ENCODE measurements at places on chromosomes 6 and 20.

DNA sequence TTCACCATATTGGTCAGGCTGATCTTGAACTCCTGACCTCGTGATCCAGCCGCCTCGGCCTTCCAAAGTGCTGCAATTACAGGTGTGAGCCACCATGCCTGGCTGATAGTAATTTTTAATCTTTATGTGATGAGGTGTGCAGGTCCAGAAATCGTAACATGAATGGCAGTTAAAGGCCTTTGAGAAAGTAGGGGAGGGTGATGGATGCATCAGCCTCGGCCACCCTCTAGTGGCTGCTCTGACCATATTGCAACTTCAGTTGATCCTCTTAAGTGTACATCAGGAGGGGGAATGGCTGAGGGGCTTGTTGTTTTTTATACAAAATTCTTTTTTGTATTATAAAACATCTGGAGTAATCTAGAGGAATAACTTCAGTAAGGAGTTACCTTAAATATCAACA is 193.0 kb downstream of the ZFAND3 start:
- DNase-seq = no peak

DNA sequence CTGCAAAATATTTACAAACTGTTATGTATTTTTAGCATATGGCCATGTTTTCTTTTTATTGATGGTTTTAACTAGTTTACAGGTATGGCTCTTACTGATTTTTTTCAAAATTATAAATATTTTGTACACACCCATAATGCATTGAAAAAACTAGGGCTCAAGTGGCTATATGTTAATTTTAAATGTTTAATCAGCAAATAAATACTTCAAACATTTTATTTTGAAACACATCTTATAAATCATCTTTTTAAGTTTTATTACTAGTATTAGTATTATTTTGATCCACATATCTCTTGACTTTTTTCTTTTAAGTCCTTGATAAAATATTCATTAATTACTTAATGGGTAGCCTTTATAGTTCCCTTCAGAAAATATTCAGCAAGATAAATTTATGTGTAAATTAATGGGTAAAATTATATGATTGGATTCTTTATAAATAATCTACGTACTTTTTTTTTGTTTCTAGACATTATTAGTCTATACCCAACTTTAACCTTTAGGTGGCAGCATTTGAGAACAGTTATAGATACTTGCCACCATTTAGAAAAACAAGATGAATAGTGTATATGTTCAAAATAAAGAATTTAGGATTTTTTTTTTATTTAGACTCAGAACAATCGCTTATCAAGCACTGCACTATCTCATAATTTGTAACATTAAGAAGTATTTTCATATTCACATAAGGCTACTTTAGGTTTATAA is 241.9 kb downstream of the ADGRB3 start:
- no peak for DNase-seq

- DNase-seq = no peak
Observed at GRCh38 chr6:154230393-154230792, 126.2 kb downstream of the IPCEF1 start.

- DNase-seq = no peak
Observed at GRCh38 chr6:7827142-7827541, 83.4 kb downstream of the TXNDC5 start.

DNA sequence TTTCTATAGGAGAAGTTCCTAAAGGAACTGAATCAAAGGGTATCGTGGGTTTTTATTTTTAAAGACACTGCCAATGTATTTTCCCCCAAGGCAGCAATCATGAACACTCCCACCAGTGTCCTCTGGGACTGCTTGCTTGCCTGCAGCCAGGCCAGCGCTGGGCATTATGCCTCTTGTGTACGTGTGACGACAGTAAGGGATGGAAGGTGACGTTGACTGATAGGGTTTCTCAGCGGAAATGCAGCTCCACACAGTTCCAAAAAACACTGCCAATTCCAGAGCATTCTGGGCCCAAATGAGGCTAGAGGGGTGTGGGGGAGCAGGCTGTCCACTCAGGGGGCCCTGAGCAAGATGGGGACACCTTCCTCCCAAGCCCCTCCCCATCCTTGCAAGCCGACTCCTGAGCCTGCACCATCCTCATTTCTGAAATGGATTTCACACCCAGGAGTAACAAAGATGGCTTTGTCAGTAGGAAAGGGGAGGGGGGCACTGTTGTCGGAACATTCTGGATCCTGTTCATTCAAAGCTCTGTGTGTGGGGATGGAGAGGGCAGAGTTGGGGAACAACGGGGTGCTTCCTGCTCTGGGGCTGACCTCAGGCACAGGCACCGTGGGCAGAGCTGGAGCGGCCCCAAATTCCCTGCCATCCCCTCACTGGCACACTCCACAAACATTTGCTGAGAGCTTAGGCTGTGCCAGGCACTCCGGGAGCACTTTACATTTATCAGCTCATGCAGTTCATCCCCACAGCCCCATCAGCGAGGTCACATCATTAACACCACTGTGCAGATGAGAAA is 20.0 kb downstream of the PREX1 start:
- DNase-seq = no peak

- no peak for DNase-seq
Observed at GRCh38 chr6:83019741-83020140, 45.9 kb downstream of the UBE3D start.

DNA sequence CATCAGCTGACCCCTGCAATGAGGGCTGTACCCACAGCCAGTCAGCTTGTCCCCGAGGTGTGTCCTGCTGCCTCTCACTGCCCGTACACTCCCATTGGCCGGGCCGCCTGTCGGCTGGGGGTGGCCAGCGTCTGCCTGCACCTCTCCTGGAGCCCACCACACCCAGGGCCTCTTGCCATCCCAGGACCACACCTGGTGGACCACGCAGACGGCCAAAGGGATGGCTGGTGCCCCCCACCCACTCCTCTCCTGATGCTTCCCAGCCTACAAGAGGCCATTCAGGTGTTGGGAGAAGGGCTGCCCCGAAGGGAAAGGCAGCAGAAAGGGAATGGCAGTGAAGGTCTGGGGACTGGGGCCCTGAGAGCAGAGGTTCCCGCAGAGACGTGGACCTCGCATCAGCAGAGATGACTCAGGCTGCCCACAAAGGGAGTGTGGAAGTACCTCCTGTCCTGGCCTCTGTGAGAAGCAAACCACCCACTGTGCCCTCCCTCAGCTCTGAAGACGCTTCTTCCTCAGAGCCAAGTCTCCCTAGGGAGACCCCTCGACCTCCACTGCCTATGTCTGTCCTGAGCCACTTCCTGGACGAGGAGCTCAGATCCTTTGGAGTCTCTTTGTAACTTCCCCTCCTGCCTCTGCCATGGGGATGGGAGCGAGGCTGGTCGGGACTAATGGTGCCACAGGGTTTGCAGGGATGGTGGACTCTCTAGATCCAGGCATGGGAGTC is 60.9 kb downstream of the PYGB start:
- no peak for DNase-seq

- DNase-seq = no peak
Observed at GRCh38 chr20:53611449-53611894, 17.8 kb upstream of the ZNF217 start.

GRCh38 chr6:1770435-1770843 is 160.7 kb downstream of the FOXC1 start:
- DNase-seq = no peak

DNA sequence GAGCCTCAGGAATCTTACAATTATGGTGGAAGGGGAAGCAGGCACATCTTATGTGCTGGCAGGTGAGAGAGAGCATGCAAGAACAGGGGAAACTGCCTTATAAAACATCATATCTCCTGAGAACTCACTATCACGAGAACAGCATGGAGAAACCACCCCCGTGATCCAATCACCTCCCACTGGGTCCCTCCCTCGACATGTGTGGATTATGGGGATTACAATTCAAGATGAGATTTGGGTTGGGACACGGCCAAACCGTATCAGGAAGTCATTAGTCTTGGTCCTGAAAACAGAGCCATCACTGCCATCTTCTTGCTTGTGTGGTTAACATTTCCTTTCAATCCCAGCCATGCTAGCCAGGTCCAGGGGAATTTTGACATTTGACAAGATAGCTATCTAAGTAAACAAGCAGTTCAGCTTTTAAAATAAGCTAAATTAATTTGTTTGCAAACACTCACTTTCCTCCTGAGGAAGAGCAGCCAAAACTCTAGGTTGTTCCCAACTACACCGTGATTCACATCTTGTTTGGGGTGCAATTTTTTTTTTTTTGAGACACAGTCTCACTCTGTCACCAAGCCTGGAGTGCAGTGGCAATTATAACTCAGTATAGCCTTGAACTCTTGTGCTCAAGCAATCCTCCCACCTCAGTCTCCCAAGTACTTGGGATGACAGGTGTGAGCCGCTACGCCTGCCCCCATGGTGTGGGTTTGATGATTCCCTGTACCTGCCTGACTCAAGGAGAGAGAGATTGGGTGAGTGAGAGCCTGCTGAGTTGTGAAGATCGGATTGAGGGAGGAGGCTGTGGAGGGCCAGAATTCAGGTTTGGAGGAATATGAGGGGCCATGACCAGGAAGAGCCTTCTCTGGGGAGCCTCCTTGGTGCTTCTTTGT is 13.0 kb upstream of the PPP1R14C start:
- no peak for DNase-seq

- DNase-seq = no peak
Observed at GRCh38 chr6:123972600-123973294, 169.1 kb downstream of the NKAIN2 start.

GRCh38 chr6:18302561-18303439 is 38.5 kb upstream of the DEK start:
- no peak for DNase-seq

DNA sequence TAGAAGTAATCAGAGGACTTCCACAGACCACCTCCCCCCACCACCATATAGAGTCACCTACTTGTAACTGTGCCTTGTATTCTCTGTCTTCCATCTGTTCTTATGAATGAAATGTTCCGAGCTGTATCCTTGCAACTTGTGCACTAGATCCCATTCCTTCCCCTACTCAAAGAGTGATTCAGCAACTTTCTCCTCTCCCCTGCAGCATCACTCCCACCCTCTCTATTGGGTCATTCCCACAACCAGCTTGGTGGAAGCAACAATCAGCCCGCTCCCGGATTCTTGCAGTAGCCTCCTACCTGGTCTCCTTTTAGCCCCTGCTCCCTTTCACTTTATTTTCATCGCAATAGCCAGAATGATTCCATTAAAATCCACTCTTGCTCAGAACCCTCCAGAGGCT is 34.9 kb upstream of the REV3L start:
- DNase-seq = no peak

DNA sequence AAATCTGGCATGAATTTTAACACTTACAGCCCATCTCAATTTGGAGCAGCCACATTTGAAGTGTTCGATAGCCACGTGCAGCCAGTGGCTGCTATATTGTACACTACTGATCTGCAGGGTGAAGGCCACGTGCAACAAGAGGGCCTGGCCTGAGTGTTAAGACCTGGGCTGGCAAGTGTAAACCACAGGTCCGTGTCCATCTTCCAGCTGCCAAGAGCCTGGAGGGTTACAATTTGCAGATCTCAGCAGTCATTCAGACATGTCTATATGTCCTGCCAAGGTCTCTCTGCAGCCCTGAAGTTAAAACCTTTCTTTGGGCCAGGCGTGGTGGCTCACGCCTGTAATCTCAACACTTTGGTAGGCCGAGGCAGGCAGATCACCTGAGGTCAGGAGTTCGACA is 14.1 kb downstream of the SGK2 start:
- DNase-seq = no peak

- DNase-seq = no peak
Observed at GRCh38 chr20:32481311-32482142, 103.6 kb downstream of the NOL4L start.

DNA sequence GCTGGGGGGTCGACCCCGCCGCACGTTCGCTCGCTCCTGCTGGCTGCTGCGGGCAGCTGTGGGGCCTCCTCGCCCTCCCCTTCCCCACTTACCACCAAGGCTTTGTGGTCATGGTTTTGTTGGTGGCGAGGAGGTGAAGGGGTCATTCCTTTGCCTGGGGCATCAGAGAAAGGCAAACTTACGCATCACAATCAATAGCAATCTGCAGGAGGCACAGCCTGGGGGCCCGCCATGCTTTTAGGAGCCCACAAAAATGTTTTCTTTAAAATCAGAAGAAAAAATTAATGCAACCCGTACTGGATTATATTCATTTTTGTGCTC is 137.0 kb downstream of the IMPG1 start:
- no peak for DNase-seq

DNA sequence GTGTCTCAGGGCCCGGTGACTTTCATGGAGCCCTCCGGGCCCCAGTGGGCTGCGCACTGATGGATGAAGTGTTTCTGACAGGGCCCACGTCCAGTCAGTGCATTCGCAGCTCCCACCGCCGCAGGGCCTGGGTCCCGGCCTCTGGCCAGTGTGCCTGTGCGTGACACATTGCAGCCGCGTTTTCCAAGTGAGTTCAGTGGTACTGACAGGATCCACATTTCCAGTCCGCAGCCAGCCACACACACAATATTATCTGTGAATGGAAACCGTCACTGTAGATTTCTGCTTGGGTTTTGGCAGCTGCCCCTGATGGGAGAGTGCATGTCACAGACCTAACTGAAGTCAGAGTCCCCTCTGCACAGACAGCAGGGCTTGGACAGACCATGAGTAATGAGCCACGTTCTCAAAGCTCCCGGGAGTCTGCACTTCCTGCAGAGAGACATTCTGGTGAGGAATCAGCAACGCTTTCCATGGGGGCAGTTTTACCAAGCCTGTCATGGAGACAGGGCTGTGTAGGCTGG is 171.4 kb downstream of the MYLK4 start:
- DNase-seq = no peak

GRCh38 chr6:13357551-13358075 is 29.3 kb upstream of the TBC1D7 start:
- no peak for DNase-seq

DNA sequence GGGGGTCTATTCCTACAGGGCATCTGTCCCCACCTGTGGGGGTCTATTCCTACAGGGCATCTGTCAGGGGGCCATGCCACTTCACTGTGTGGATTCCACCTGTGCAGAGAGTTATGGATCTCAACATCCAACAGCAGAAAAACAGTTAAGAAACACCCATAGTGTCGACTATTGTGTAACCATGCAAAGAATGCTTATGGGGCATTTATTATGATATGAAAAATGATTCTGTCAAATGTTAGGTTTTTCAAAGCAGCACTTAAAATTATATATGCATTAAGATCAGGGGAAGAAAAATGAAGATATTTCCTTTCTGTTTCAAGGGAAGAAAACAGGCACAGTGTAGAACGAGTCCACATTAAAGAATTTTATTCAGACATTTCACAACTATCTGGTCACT is 2.9 kb downstream of the GPR31 start:
- DNase-seq = no peak

DNA sequence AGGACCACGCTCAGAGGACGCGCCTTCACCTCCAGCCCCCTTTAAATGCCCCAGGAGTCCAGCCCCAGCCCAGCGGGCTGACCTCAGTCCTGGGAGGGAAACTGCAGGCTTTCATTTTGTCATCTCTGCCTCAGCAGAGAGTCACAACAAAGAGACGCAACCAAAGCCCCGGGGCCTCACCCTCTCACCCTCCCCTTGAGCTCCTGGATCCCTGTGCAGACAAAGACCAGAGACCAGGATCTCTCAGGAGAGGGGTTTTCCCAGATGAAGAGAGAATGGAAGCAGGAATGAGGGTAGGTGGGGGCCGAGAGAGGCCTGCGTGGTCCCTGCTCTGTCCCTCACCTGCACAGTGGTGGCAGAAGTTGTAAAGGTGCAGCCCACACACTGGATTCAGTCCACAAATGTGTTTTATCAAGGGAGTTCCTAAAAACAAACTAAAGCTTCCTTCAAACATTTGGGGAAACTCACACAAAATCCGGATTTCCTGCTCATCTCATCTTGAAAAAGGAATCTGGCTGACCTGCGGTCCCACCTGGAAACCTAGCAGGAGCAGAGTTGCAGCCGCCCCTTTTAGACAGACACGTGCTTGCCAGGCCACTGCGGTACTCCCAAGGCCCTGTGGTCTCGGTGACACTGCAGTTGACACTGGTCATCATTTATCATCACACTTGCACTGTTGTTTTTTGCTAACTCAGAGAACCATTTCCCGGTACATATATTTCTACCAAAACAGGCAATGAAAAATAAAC is 27.1 kb downstream of the PTGIS start:
- no peak for DNase-seq
